ENCODE measurements at places on chromosomes 5 and 9.

DNA sequence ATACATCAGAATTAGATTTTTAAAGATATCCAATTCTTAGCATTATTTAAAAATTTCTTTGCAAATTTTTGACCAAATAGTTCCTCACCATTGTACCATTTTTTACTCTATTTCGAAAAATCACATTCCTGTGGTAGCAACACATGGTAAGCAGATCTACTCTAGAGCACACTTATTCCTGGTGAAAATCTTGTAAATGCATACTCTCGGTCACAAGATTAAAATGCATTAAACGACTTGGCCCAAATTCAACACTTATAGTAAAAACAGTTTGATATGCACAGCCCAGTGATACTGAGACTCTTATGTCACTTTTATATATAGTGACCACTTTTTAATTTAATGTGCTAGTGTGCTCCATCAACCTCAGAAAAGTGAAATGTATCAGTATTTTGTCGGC is 208.8 kb upstream of the TARS1 start:
- DNase-seq, result peak; percentile 31

GRCh38 chr5:153630546-153630945 is 140.1 kb downstream of the GRIA1 start:
- DNase-seq, result no peak

DNA sequence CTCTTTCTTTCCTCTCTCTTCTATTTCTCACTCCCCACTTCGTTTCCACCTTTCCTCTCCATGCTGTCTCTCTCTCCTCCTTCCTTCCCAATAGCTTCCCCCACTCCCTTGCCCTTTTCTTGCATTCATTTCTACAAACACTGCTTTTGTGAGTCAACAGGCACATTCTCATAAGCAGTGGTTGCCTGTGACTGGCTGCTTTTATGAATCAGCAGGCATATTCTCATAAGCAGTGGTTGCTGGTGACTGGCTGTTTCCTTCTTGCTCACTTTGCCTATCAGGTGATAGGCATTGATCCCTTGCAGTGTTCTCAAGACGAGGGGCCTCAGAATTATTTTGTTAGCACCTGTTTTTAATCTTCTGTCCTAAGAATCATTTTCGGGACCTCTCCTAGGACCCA is 116.1 kb upstream of the ACTBL2 start:
- peak; percentile 85 for DNase-seq

- DNase-seq, result no peak
Observed at GRCh38 chr5:124457901-124458300, 288.5 kb downstream of the ZNF608 start.

GRCh38 chr5:38680094-38680825 is 123.8 kb upstream of the LIFR start:
- no peak for DNase-seq

DNA sequence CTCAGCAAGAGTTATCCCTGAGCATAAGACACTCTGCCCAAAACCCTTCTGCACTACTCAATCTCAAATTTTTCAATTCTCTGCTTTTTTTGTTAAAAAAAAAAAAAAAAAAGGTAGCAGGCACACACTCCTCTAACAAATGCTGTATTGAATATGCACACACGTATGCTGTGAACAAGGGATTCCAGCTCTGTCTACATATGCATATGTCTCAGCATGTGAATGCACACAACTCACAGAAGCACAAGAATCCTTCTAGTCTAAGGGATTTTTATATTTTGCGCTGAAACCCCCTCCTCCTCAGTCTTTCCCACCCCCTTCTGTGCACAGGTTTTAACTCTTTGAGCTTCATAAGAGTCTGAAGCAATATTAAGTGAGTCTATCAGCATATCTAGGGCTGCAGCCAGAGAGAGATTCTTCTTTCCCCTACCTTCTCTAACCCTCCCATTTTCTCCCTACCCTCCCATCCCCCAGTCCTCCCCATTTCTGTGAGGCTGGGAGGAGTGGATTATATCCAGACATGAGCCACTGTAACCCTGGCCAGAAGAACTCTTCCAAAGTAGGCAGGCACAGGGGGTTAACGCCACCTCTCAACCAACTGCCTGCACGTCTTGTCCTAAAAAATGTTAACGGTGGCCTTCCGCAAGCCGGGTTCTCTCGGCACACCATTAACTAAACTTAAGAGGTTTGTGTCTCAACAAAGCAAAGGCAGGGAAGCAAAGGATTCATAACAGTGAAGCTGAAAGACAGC is 1.0 kb downstream of the GABRB2 start:
- no peak for DNase-seq

GRCh38 chr5:115857626-115858349 is 16.1 kb downstream of the AP3S1 start:
- peak; percentile 36 for DNase-seq

DNA sequence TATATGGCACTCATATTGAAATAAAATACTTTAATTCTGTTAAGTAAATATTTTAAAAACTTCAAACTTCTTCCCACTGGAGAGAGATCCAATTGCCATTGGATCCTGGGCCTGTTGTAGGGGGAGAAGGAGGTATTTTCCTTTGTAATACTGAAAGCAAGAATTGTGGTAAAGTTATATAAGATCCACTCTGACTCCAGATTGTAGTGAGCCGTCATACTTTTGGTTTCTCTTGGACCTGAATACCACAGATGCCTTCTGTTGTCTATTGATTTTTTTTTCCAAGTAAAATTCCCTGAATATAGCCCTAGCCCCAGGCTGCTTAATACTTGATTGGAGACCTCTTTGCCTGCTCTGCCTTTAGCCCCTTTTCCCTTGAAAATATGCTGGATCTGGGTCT is 86.9 kb downstream of the ATG10 start:
- DNase-seq, result no peak

DNA sequence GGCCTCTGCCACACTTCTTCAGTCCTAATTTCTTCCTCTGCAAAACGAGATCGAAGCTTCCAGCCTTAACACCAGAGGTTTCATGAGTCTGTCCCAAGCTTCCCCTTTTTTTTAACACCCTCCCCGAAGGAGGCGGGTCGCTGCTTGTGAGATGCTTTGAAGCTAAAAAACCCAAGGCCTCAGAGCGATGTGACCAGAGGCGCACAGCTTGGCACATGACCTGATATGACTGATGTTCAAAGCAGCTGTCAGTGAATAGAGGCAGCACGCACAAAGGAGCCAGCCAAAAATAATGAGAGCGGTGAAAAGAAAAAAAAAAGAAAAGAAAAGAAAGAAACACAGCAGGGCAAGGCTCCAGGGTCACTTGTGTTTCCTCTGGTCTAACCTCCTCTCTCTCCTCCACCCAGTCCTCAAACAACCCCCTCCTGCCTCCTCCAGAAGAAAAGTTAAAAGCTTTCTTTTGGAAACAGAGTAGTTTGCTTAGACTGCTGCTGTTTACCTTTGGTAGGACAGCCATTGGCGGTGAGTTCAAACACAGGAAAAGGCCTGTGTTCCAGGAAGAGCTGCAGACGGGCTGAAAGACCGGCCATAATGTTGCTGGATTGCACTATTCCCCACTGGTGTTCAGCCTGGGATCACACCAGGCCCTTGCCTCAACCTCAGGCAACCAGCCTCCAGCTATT is 10.9 kb upstream of the ZNF366 start:
- no peak for DNase-seq

DNA sequence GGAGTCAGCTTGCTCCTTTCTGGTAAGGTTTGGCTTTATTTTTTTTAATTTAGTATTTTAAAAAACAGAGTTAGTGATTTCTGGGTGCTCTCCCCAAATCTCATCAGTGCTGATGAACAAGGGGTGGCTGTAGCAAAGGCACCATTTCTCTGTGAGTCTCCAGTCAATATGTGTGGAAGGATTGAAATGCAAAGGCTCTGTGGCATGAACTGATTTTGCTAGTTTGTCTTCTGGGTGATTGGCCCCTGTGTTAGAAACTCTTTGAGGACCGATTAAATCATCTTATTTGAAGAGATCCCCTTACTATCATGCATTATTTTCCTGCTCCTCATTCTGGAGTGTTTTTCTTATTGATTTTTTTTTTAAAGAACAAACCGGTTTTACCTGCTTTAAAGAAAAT is 596 bp downstream of the TEK start:
- no peak for DNase-seq

- no peak for DNase-seq
Observed at GRCh38 chr5:75365740-75366139, 28.7 kb downstream of the HMGCR start.

- DNase-seq, result no peak
Observed at GRCh38 chr5:98064118-98064685, 709.3 kb upstream of the RGMB start.

GRCh38 chr5:155485386-155485785 is 471.8 kb downstream of the KIF4B start:
- DNase-seq, result no peak

- DNase-seq, result no peak
Observed at GRCh38 chr9:29006628-29007027, 1433.3 kb upstream of the C9orf72 start.

Measured in amniotic epithelial cell (primary cell).